IMR-90 (cell line): ENCODE measurements at places on chromosomes 5 and 9. TPM values are rescaled to one million over a fixed set of nuclear protein-coding genes. Genes with fewer than 3 reads are reported as not detected.

The ANKRD18A gene
- not detected in 2 replicates for total RNA-seq

The ITK gene
- not detected in 2 replicates for total RNA-seq

- no peak for DNase-seq
- H3K36me3 ChIP-seq: no peaks in the 10 kb centered on the region
- no peak within 1 kb of the TSS for H3K4me3 ChIP-seq
These were observed at the start of gene KCNMB1 for GRCh38 chr5:170388818-170389549. Gene KCNMB1 (minus strand): TSS chr5:170389367. CDS start chr5:170385447, 3,920 bp downstream.

DNA sequence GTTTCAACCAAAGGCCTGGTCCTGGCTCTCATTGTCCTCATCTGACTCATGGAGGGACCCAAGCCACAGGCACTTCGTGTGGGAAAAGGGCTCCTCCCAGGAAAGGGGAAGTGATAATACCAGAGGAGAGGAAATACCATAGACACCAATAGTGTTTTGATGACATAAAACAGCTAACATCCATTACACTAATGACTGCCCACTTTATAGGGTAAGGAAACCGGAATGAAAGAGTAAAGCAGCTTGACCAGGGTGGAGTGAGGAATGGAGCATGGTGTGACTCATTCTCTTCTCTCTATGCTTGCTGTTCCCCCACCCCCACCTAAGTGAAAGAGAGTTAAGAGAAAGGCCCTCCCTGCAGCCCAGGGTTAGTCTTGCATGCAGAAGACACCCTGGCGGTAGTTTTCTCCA, 67.4 kb upstream of the HRH2 start:
- peak; percentile 25 for DNase-seq
- no peaks in the 10 kb centered on the region for H3K4me1 ChIP-seq
- H3K27ac ChIP-seq: no peak overlapping the region
- no peaks in the 10 kb centered on the region for H3K27me3 ChIP-seq
- H3K4me3 ChIP-seq: no peak overlapping the region

- H3K27ac ChIP-seq: peak overlapping the region; percentile 49; the same call in 1 of the 2 replicates
- H3K27me3 ChIP-seq: no peaks in the 10 kb centered on the region
- H3K36me3 ChIP-seq: no peaks in the 10 kb centered on the region
- no peak for DNase-seq
These were observed 20.1 kb upstream of the COL15A1 start for GRCh38 chr9:98923451-98924123.

The EIF4E1B gene
- total RNA-seq: not detected in 2 replicates

DNA sequence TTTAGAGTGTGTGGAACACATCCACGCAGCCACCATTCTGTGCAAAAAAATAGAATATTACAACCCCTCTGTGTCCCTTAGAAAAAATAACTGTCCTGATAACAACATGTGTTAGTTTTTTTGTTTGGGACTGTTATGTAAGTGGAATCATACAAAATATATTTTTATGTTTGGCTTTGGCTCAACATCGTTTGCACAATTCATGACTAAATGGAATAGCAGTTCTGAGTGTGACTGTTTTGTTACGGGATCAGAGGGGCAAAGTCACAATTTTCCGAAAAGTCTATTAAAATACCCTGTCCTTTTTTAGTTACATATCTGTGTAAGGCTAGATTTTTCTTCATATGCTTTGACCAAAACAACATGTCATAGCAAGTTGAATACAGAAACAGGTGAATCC, 12.8 kb downstream of the MTREX start:
- H3K4me3 ChIP-seq: no peak overlapping the region
- no peak for DNase-seq
- no peak overlapping the region for H3K27ac ChIP-seq
- H3K36me3 ChIP-seq: 0 out of 2 replicates have a peak, but pooled peaks cover 1% of the 10 kb centered on the region
- no peaks in the 10 kb centered on the region for H3K4me1 ChIP-seq
